ENCODE measurements at places on chromosomes 4 and X.

- no peak for DNase-seq
Measured at GRCh38 chr4:40482985-40483647, 146.5 kb downstream of the RBM47 start.

GRCh38 chrX:17601441-17602200 lies 135.7 kb upstream of the SCML1 start:
- no peak for DNase-seq

GRCh38 chr4:152363086-152363485 lies 172.8 kb downstream of the FBXW7 start:
- no peak for DNase-seq

GRCh38 chr4:153075836-153076518 lies 128.3 kb upstream of the TRIM2 start:
- DNase-seq: no peak

DNA sequence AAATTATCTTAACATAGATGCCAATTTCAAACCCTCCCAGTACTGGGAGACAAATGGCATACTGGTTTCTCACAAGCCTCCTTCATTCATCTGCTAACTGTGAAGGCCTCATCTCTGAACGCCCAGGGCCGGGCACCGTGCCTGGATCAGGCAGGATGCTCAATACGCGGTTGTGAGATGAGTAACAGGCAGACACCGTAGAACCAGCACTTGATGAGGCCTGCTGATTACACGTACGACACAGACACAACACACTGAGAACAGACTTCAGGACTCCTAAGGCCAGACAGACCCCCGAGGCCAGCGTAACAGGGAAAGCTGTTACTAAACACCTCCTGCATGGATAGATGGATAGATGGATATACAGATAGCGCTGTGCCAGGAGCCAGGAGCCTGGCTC lies 154.6 kb downstream of the AFAP1 start:
- DNase-seq: no peak

DNA sequence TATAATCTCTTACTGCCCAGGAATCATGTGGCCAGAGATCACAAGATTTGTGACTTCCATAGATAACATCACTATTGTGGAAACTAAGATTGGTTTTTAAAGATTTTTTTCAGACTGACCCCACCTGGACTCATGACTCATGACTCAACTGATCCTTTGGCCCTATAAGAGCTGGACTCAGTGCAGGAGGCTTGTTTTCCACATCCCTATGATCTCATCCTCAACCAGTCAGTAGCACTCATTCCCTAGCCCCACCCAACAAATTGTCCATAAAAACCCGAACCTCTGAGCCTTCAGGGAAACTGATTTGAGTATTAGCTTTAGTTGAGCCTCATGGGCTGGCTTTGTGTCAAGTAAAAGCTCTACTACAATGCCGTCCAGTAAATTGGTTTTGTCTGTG lies 7.9 kb upstream of the NOCT start:
- DNase-seq: no peak

GRCh38 chr4:170391066-170391740 lies 301.4 kb upstream of the AADAT start:
- DNase-seq: no peak

GRCh38 chr4:3388471-3389232 lies 53.1 kb upstream of the HGFAC start:
- DNase-seq: no peak

DNA sequence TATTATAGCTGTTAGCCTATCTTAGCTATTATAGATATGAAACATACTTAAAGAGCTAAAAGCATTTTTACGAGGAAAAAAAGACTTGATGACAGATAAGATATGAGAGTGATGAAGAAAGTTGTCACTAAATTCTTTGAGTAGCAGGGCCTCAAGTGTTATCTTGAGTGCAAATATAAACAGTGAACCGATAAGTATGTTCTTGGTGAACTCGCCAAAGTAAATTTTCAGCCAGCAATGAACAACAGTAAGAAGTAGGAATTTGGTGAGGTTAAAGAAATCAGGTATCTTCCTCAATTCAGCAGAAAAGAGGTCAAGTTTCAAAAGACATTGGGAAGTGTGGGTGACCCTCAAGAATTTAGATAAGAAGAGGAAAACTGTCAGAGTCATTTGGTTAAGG lies 471.8 kb upstream of the FTHL17 start:
- no peak for DNase-seq

DNA sequence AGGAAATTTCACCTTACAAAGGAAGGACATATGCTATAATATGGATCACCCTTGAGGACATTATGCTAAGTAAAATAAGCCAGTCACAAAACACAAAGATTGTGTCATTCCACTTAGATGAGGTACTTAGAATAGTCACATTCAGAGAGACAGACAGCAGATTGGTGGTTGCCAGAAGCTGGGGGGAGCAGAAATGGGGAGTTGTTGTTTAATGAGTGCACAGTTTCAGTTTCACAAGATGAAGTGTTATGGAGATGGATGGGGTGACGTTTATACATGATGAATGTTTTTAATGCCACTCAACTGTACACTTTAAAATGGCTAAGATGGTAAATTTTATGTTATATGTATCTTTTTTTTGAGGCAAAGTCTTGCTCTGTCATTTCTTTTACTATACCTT lies 14.8 kb upstream of the SPON2 start:
- DNase-seq: peak; percentile 38

DNA sequence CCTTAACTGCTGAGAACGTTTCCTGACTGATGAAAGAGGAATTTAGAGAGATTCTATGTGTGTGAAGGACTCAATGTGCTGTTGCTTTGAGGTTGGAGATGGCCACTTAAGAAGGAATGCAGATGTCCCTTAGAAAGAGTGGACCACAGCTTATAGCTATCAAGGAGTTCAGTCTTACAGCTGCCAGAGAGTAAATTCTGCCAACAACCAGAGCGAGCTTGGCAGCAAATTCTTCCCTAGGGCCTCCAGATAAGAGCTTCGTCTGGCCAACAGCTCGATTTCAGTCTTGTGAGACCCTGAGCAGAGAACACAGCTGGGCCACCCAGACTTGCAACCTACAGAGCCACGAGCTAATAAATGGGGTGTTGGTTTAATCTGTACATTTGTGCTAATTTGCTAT lies 21.8 kb downstream of the MID1 start:
- no peak for DNase-seq

DNA sequence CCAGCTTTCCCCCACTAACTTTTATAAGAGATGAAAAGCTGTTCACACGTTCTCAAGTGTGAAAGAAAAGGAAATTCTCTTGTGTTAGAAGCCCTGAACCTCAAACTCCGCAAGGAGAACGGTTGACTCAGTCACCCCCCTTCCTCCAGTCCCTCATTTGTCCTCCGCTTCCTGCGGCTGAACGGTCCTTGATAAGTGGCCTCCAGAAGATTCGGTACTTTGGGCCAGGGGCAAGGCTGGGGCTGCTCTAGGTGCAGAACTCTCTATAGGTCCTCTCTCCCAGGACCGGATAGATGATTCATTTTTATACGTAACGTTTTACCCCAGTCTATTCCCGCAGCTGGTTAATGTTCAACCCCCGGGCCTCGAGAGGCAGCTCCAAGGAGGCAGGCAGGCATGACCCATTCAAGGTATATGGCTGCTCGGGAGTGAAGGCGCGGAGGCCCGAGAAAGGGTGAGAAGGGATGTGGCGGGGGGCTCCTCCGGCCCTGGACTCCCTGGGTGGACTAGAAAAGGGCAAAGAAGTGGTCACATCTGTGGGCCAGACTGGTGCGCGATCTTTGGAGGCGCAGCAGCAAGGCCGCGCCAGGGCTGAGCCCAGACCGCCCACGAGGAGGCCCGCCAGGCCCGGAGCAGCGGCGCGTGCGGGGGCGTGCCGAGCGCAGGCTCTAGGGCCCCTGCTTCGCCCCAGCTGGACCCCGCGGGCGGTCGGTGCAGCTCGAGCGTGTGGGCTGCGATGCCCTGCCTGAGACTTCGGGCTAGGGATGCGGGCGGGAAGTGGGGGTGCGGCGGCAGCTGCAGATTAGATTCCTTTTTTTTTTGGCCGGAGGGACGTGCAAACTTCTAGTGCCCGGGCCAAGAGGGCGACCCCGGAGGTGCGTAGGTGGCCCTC lies 11.7 kb downstream of the PITX2 start:
- no peak for DNase-seq

GRCh38 chrX:2697306-2697705 lies 6.2 kb downstream of the CD99 start:
- no peak for DNase-seq

DNA sequence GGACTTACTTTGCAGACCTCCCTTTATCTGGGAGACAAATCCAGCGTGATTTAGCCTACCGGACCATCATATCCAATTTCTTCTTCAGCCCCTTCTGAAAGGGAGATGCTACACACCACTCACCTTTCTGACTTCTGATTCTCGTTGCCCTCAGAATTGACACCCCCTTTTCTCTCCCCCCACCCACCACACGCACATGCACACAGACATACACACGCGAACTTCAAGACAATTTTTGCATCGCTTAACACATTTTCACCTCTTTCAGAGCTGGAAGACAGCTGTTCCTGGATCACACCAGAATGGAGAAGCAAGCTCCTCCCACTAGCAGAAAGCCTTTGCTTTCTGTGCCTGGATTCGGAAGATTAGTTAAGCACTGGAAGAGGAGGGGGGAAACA lies 1.0 kb upstream of the SNCA start:
- no peak for DNase-seq

DNA sequence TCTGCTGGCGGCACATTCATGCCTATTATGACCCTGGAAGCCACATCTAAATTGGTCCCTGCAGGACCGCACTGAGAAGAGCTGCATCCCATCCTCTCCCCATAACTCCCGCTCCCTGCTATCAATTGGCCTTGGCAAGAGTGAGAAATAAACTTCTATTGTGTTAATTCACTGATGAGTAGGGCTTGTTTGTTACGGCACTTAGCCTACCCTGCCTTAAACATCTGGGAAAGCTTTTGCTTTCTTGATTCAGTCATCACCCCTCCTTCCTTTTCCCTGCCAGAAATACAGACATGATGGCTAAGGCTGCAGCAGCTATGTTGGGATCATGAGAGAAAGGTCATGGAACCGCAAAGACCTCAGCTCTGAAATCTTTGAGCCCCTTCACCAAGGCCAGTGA lies 36.5 kb downstream of the SUPT20HL2 start:
- DNase-seq: no peak

DNA sequence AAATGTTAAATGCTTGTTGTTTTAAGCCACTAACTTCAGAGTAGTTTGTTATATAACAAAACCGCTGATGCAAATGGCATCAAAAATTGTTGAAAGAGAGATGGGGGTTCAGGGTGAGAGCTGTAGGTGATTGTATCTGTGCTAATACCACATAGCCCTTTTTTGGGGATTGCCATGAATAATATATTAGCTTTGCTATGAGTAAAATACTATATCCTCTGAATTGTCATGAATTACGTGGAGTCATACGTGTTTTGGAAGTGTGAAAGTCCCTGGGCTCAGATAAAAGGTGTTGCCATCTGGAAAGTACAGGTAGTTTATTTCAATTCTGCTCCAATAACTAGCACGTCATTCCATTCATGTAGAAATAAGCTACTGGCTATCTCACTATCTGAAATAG lies 30.6 kb downstream of the DYNLT3 start:
- DNase-seq: no peak

DNA sequence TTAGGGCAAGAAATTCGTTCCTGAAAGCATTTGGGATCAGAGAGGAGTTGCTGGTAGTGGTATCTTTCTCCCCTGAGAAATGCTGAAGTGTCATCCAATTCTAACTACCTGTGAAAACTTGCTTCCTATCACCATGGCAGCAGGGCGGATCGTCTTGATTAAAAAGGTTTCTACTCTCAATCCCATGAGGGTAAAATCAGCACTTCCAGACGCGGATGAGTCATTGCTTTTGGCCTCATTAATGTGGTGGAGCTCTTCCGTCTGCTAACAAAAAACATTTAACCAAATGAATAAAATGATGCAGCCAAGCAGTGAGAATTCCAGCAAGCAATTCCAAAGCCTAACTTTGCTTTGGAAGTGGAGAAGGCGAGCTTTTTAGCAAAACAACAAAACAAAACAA lies 325.6 kb downstream of the CAMK2D start:
- DNase-seq: peak; percentile 2

GRCh38 chr4:77127215-77127614 lies 29.8 kb upstream of the CCNG2 start:
- no peak for DNase-seq

DNA sequence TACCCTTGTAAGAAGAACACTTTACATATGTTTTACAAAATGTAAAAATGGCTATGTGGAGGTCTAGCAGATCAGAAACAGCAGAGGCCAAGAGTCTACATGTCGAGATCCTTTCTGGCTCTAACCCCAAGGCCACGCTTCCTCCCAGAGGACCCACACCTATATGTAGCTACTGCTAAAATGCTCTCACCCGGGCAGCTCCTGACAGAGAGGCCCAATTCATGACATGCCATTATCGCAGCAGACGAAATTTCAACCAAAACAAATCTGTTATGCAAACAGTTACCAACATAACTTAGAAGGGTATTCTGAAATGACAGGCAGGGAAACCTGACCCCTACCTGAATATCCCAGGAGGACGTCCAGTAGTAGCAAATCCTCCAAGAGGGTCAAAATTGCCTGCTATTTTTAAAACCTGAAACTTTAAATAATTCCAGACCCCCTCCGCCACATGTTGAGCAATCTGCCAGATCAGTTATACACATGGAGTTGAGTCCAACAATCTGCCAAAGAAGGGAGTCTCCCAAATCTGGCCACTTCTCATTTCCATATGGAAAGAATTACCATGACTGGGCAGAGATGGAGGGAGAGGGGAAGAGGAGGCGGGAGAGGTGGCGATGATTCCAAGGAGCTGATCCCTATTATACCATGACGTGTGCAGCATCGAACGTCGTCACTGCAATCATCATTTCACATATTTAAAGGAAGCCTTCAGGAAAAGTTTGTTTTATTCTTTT lies 192.9 kb upstream of the TBL1X start:
- DNase-seq: no peak

- no peak for DNase-seq
Measured at GRCh38 chr4:117422297-117422696, 336.9 kb upstream of the TRAM1L1 start.

DNA sequence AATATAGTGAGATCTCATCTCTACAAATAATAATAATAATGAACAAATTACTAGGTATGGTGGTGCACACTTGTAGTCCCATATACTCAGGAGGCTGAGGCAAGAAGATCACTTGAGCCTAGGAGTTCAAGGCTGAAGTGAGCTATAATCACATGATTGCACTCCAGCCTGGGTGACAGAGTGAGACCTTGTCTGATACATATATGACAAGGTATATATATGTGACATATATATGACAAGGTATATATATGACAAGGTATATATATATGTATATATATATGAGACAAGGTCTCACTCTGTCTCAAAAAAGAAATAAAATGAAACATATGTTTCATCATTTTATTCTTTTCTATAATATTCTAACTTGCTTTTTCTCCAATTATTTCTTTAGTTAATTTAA lies 278.1 kb upstream of the TET2 start:
- DNase-seq: no peak

DNA sequence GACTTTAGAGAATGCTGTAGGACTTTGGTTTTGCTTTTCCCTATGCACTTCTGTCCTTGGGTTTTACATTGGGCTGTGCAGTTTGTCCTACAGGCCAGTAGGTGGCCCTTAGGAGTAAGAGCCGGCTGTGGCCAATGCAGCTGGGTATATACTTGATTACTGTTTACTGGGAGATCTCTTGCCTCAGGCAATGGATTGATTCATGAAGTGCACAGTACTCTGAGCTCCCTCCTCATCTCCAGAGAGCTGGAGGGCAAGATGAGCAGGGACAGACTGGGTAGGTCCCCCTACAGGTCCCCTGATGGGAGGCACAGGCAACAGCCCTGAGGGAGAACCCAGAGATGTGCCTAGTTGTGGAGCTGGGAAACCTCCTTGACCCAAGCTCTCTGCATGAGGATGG lies 103.8 kb upstream of the QRFPR start:
- DNase-seq: peak; percentile 3

GRCh38 chr4:27042411-27042810 lies 181.8 kb downstream of the STIM2 start:
- no peak for DNase-seq

- DNase-seq: no peak
Measured at GRCh38 chr4:77047037-77047436, 28.8 kb downstream of the CCNI start.

Data from central memory CD4-positive, alpha-beta T cell (primary cell).